ENCODE measurements at places on chromosomes 12 and 14. TPM values are rescaled to one million over a fixed set of nuclear protein-coding genes. Genes with fewer than 3 reads are reported as not detected.

DNA sequence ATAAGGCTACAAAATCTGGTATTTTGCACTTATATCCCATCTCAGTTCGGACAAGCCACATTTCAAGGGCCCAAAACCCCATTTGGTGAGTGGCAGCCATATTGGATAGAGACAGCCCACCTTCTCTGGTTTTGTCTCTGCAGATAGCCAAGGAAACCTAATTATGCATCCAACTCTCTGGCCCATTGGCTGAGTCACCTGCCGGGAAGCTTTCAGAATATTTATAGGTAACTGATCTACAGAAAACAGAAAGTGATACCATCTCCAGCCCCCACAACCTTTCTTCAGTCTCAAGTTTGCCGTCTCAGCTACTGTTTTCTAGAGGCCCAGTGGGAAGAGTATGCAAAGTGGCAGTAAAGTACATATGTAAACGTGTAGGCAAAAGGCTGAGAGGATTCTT, 33.7 kb upstream of the PPP1CC start:
- no peak for ATAC-seq

DNA sequence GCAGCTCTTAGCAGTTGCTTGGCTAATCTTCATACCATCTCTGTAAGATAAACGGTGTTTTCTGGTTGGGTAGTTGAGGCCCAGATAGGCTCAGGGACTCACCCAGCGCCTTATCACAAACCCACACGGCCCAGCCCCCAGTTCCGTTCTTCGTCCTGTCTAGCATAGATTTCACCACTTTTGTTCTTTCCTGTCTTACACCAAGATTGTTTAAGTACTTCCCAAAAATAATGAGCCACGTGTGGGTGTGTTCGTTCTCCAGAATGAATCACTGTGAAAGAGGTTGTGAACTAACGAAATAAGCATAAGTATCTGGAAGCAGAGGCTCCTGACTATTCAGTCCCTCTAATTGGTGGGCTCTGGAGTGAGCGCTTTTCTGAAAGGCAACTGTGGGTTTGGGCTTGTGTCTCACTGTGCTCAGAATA, 21.4 kb downstream of the ACVR1B start:
- ATAC-seq, result peak; percentile 65

DNA sequence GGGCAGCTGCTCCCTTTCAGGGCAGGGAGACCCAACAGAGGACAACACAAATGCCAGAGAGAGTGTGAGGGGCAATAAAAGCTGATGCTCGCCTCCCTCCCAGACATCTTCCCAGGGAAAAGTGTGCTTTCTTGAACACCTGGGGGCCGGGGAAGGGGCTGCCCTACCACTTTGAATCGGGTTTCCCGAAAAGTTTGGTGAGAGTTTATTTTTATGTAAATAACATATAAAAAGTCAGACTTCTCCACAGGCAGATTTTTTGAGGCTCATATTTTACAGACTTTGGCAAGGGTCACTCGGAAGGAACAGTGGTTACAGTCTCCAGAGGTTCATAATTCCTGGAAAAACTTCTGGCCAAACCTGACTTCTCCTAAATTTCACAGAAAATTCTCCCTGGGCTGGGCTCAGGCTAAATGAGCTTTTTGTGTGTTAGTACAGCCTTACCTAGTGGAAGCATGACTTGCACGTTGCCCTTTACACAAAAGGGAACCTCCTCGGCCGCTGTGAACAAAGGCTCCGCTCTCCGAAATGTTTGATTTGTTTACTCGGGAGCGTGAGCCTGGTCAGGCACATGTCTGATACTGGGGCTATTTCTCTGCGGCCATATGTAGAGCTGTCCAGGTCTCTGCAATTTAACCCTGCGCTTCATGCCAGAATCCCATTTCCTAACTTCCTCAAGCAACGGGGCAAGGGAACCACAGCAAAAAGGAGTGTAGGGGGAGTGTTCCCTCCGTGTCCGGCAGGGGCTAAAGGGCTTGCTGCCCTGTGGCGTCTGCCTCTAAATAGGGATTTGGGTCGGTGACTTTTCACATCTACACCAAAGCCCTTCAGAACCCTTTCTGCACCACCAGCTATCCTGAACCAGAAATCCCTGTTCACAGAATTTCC, 3.4 kb downstream of the RTL1 start:
- peak; percentile 39 for ATAC-seq

- ATAC-seq, result no peak
Observed at GRCh38 chr12:8698879-8699278, 1.1 kb downstream of the RIMKLB start.

DNA sequence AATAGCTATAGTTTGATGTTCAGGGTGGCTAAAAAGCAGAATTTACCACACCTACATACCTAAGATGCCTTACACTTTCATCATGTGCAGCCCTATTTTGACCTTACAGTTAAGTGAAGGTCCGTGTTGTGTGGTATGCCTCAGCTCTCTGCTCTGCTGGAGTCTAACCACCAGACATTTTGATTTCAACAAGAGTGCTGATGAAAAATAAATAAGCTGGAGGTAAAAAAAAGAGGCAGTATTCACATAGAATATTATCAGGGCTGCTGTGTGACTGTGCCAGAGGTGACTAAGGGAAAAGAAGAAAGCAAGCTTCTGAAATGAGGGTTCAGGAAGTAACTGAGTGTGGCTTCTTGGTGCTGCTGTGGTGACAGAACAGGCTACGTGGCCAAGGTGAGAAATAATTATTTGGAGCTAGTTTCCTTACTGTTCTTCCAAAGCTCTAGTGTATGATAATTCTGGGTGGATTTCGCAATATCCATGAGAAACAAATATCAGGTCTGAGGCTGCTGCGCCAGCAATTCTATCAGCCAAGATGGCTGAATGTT, 188.8 kb downstream of the STXBP6 start:
- no peak for ATAC-seq

GRCh38 chr12:68462803-68463202, 130.6 kb upstream of the MDM1 start:
- no peak for ATAC-seq

DNA sequence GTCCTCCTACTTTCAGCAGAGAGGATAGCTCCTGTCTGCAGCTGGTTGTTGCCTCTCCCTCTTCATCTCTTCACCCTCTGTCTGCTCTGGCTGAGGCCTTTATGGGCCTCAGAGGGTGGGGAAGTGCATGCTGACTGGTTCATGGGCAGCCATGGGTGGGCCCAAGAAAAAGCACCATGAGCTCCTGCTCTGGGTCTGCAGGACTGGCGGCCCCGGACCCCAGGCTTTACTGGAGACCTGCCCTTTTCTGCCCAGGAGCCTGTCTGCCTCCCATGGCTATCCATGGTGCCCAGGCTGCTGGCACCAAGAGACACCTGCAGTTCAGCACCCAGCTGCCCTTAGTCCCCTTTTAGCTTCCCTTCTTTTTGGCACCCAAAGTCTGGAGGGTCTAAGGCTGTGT, 137.1 kb downstream of the PTPRR start:
- ATAC-seq, result no peak

DNA sequence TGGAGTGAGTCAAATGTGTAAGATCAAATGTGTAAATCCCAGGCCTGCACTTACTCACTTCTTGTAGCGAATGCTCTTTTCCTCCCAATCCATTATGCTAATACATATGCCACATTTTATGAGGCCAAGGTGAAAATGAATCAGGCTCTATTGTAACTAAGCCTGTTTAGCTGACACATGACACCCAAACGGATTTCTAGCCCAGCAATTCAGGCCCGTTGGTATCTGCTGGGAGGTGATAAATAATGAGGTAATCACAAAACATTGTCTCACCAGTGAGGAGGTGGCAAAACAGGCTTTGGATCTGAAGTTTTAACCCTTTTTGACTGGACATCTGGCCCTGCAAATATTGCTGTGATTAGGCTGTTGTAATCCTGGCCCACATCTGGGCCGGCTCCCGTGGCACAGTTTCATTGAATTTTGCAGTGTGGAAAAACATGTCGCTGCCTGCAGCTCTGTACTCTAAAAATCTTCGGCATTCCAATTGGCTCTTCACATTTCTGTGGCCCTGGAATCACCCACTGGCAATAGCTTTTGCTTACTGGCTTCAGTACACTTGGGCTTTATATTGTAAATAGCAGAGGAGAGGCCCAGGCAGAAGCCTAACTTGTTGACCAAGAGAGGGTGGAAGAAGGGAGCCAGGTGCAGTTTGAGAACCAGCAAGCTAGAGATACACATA, 106.1 kb downstream of the PAX9 start:
- no peak for ATAC-seq

DNA sequence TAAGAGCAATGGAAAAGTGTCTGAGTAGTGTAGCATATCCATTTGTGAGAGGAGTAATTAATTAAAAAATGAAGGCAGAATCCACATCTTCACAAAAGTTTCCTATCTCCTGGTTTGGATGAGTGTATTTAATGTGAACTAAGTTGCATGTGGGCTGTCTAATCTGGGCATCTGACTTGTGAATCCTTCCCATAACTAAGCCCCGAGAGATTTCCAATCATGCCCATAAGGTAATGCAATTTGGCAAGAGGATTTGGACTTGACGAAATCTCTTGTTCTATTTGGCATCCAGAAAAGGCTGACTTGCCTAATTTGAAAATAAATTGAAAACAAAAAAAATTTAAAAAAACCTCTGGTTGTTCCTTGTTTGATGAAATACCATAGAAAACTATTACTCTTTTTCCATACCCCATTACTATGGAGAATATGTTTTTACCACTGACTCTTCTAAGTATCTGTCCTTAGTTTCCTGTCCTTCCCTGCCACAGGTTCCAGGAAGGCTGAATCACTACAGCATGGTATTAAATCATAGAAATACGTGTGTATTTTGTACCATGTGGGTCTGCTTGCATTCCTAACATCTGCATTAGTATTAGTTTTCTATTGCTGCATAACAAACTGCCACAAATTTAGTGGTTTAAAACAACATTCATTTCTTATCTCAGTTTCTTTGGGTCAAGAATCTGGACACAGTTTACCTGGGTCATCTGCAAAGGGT, 48.4 kb downstream of the ETV6 start:
- peak; percentile 61 for ATAC-seq

DNA sequence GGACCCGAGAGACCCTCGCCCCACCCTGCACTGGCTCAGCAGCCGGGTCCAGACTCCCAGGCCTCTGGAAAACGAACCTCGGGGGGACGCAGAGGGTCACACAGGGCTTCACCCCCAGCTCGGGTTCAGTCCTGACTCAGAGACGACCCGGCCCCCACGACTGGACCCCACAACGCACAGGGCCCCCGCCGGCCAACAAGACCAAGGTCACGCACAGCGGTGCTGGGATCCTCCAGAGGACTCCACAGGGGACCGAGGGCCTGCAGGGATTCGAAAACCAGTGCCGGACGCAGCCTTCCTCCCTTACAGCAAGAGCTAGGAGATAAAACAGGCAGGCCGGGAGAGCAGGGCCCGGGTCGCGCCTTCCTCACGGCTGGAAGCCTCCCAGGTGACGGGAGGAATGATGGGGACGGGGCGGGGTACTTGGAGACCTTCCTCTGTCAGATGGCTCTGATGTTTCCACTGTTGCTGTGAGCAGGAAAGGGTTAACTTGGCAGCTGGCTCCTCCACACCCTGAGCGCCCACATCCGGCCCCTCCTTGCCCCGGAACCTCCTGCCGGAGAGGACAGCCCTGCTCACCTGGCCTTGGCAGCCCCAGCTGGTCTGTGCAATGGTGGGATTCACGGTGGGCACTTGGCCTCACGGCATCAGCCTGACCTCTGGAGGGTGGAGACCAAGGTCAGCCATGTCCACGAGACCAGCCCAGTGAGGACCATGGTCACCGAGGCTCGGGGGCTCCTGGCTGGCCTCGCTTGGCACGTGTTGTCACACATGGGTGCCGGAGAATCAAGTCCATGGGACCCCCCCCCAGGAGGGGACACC, 46.2 kb downstream of the GALNT9 start:
- no peak for ATAC-seq

- ATAC-seq, result no peak
Observed at GRCh38 chr12:130161261-130162243, 712 bp upstream of the FZD10 start.

- ATAC-seq, result peak; percentile 88
Observed at GRCh38 chr12:132153501-132154340, 9.5 kb downstream of the NOC4L start.

- ATAC-seq, result no peak
Observed at GRCh38 chr14:21264025-21264801, 5.0 kb downstream of the HNRNPC start.

DNA sequence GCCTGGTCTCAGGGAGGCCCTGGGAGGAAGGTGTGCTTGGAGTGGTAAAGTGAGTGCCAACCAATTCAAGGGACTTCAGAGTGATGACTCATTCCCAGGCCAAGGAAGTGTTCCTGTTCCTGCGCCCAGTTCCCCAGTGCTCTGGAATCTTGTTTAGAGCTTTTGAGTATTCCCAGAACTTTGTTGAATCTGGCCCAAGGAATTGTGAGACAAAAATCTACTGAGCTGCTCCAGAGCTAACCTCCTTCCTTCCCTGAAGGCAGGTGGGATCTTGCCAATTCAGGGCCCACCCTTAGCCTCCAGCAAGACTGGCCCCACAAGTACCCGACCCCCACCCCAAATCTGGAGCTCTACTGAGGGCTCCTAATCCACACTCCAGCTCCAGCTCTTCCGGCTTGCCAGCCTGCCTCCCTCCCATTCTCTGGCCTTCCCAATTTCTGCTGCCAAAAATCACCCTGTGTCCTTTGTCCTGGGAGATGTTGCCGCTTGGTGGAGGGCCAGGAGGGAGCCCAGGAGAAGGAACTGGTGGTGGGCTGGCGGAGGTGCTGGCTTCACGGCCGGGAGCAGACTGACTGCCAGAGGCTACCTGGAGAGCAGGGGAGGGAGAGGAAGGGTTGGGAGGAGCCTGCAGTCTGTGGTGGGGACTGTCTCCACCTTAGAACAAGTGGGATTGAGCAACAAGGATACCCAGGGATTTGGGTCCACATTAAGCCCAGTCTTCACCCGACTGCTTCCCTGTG, 2.0 kb upstream of the ATN1 start:
- ATAC-seq, result peak; percentile 78

DNA sequence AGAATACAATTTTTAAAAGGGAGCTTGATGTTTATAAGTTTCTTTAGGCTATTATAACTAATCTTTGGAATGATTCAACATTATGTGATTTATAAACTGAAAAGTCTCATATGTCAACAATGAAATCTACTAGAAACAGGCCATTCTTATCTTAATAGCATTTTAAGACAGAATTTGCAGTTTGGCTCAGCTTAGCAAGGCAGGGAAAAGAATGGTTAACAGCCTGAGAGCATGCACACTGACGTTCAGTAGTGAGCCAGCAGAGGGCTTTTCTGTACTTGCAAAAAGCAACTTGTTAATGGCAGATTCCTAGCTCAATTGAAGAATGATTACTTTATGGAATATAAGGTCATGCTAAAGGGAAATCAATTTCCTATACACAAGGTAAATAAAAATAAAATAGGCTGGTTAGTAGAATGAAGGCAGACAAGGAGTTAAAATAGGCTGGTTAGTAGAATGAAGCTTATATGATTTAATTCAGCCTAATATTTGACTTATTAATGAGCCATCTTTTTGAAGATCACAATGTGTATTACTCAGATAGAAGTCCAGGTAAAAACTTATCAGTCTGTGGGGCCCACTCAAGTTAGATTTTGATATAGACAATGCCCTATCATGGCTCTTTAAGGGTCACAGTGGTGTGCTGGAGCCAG, 95.9 kb downstream of the OTOGL start:
- ATAC-seq, result no peak

GRCh38 chr12:94650143-94651056, at the start of gene TMCC3:
Gene TMCC3, minus strand, starts transcription at chr12:94650557. Its CDS starts 127 bp downstream, at chr12:94650430.
- peak; percentile 84 for ATAC-seq

The TCL1A gene
- total RNA-seq, result not detected

The ADSS1 gene
- total RNA-seq, result 11.9 TPM

The ZNF605 gene
- 2.9 TPM for total RNA-seq

The DACT1 gene
- 7.8 TPM for total RNA-seq

The LBHD2 gene
- not detected for total RNA-seq

The FAM181A gene
- total RNA-seq, result not detected

The LHX5 gene
- not detected for total RNA-seq

The LRR1 gene
- total RNA-seq, result 13.9 TPM

The CCDC177 gene
- not detected for total RNA-seq

The TMEM132C gene
- total RNA-seq, result 5.5 TPM

The C3AR1 gene
- 13.2 TPM for total RNA-seq

The LRRC9 gene
- total RNA-seq, result not detected
